ENCODE measurements at places on chromosomes 16 and 17.

GRCh38 chr17:2828397-2829038 lies 32.3 kb downstream of the RAP1GAP2 start:
- DNase-seq = peak; percentile 65

DNA sequence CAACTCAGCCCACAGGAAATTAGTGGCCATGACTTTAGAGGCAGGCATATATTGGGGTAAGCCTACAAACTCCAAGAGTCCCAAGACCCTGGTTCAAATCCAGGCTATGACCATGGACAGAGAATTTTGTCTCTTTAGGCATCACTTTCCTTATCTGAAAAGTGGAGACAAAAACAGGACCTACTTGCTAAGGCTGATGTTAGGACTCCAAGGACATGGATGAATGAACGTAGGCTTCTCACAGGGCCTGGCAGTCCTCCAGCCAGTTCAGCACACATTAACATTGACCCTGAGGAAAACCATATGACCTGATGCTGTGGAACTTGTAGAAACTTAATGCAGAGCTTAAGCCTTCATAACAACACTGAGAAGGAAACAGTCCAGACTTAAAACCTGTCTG lies 1.4 kb downstream of the FKBP10 start:
- DNase-seq = no peak

- DNase-seq = no peak
Observed at GRCh38 chr16:79843631-79844043, 243.1 kb upstream of the MAF start.

DNA sequence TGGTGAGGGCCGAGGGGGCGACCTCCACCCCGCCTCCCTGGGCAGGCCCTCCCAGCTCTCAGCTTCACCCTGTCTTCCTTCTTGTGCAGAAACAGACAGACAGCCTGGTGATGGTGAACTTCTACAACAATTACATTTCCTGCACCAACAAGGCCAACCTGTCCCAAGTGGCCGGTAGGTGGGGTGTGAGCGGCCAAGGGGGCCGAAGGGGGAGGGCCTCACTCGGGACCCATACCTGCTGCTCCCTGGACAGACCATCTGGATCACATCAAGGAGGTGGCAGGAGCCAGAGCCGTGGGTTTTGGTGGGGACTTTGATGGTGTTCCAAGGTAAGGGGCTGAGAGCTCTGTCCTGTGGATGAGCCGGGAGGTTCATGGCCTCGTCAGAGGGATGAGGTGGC lies 20.1 kb downstream of the CHMP1A start:
- no peak for DNase-seq

DNA sequence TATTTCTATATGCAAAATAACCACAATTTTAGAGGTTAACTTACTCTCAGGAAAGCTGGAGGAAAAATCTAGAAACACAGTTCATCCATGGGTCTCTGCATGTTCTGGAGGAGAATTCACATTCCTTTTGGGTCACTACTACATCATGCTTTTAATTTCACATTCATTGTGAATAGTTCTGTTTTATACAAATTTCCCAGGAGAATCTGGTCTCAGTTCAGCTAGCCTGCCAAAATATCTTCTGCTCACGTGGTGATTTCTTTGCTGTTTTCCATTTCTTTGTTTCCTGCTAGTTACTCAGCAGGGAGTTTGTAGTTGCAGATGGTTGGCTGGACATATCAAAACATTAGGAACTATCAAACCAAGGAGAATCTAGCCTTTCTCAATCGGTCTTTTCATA lies at the start of gene ABCA9:
ABCA9 (minus strand) TSS at position 106 of the 400 bp plus-strand sequence. CDS start 9,801 bp downstream, outside the sequence.
- no peak for DNase-seq

DNA sequence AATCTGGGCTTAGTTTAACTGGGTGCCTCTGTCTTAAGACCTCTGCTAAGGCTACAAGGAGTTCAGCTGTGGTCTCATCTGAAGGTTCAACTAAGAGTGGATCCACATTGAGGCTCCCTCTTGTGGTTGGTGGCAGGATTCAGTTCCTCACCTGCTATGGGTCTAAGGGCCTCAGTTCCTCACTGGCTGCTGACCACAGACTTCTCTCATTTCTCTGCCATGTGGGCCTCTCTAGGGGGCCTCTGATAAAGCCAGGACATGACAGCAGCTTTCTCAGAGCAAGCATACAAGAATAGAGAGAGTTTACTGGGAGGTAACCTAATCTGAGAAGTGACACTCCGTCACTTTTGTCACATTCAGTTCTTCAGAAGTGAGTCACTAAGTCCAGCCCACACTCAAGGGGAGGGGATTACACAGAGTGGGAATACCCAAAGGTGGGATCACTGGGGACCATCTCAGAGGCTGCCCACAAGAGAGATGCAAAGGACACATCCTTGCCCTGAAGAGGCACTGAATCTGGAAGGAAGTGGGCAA lies 19.2 kb upstream of the ABAT start:
- no peak for DNase-seq

DNA sequence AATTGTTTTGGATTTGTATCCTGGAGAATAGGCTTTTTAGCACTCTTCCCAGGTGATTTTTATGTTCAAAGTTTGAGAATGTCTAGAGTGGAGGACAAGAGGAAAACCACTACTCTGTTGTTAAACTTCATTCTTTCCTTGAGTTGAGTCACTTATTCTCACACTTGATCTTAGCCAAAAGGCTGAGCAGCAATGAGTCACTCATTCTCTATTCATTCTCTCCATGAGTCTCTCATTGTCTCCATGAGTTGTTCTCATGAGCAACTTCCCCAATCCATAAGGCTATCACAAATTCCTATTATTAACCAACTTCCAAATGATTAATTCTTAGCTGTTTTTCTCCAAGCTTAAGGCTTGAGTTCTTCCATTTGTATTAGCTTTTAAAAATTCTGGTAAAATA lies 1393.3 kb downstream of the CDH8 start:
- DNase-seq = no peak

DNA sequence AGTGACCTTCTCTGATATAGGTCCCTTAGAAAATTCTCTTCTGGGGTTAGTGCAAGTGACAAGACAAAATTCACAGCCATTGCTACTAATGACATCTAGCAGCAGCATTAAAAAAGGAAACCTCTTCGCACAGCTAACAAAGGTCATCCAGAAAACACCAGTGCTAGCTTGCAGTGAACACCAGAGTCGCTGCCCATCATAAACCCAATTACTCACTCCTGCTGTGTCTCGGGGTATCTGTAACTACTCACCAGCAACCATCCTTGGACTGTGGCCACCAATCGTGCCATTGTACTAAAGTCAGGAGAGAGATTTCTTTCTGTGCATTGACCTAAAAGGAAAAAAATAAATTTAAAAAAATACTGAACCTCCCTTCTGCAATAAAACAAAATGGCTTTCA lies 1494.7 kb upstream of the CDH8 start:
- no peak for DNase-seq

- DNase-seq = no peak
Observed at GRCh38 chr17:3556916-3557767, 470 bp downstream of the TRPV3 start.

DNA sequence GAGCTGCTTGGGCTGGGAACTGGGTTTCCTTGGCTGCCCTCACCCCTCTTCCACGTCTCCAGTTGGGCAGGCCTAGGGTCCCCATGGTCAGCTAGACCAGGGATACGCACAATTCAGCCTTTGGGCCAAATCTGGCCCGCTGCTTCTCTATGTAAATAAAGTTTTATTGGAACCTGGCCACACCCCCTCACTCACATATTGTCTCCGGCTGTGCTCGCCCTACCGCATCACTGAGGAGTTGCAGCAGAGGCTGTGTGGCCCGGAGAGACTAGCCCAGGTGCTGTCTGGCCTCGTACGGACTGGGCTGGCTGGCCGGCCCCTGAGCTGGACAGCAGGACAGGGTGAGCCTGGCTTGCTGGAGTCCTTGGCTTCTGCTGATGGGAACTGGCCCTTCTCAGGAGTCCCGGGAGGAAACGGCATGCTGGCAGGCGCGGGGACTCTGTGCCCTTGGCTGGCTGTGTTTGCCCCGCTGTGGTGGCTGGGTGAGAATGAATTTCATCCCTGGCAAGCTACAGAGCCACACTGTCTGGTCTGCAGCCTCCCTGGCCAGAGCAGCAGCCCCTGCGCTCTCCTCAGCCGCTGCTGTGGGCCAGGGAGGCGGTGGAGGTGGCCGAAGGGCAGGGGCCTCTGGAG lies 82.0 kb downstream of the ENGASE start:
- no peak for DNase-seq

DNA sequence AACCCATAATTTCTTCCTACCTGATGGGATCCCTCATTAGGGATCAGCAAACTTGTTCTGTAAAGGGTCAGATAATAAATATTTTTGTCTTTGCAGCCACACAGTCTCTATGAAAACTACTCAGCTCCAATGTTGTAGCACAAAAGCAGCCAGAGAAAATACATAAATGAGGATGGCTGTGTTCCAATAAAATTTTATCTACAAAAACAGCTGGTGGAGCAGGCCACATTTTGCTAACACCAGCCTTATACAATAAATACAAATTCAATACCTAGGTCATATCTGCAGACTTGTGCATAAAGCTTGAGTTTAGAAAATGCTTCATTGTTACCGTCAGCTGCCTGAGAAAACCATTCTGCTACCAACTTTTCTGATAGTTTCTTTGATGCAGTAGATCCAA lies 38.4 kb upstream of the INTS2 start:
- no peak for DNase-seq

- no peak for DNase-seq
Observed at GRCh38 chr17:43042025-43042628, 17.1 kb downstream of the RND2 start.

DNA sequence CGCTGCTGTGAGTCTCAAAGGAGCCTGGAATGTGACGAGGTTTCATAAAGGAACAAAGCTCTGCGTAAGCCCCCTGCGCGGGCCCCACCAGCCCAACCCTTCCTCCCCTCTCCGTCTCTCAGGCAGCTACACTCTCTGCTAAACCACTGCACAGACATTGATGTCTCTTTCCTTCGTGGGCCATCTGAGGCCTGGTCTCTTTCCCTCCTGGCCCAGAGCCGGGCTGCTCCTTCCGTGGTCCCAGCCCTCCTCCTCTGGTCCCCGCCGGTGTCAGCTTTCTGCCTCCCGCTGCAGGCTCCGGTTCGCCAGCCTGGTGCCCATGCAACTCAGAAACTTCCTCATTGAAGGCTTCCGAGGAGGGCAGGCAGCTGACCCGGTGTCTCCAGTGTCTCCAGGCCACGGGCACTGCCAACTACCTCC lies 7.4 kb downstream of the SCARF1 start:
- DNase-seq = no peak

DNA sequence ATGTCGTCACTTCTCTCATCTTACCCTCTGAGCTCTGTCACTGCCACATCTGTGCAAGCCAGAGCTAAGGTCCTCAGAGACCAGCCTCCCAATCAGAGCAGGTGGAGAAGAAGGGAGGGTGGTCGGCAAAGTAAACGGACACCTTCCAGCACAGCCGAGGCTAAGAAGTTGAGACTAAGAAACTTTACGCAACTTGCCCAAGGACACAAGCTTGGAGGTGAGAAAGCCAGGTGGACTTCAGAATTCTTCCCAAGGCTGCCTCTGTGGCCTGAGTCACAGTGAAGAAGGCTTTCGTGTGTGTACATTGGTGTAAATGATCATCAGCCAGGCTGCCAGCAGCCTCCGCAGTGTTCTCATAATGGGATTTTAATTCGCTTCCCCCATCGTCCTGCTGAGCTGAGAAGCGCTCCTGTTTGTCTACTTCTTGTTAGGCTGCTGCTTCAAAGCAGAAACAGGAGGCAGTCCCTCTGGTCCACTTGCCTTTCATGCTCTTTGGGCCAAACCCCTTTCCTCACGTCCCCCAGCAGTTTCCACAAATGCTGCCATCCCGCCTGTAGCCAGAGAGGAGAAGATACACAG lies 125.0 kb upstream of the RPL38 start:
- no peak for DNase-seq

DNA sequence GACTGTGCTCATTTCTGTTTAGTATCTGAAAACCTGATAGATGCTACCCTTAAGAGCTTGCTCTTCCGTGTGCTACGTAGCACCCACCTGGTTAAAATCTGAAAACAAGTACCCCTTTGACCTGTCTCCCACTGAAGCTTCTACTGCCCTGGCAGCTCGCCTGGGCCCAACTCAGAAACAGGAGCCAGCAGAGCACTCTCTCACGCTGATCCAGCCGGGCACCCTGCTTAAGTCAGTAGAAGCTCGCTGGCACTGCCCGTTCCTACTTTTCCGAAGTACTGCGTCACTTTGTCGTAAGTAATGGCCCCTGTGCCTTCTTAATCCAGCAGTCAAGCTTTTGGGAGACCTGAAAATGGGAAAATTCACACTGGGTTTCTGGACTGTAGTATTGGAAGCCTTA lies 18.9 kb downstream of the NTAN1 start:
- no peak for DNase-seq

- DNase-seq = peak; percentile 29
Observed at GRCh38 chr16:84013787-84014569, 28.6 kb downstream of the SLC38A8 start.

DNA sequence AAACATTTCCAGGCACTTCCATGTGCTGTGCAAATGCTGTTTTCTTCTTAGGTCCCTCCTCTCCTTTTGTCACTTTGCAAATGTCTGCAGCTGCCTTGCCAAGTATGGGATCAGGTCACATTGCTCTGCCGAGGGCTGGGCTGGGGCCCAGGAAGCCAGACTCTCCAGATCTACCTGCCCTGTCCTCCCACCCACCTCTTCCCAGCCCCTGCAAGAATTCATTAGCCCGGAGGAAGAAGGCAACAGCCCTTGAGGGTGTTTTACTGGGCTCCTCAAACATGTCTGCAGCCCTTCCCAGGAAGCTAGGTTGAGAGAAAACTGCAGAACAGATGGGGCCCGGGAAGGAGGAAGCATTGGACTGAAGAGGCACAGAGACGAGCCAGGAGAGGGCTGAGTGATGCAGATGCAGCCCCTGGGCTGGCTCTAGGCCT lies 47.1 kb downstream of the WSB1 start:
- no peak for DNase-seq

- DNase-seq = no peak
Observed at GRCh38 chr17:37220607-37220953, 155.2 kb upstream of the C17orf78 start.

DNA sequence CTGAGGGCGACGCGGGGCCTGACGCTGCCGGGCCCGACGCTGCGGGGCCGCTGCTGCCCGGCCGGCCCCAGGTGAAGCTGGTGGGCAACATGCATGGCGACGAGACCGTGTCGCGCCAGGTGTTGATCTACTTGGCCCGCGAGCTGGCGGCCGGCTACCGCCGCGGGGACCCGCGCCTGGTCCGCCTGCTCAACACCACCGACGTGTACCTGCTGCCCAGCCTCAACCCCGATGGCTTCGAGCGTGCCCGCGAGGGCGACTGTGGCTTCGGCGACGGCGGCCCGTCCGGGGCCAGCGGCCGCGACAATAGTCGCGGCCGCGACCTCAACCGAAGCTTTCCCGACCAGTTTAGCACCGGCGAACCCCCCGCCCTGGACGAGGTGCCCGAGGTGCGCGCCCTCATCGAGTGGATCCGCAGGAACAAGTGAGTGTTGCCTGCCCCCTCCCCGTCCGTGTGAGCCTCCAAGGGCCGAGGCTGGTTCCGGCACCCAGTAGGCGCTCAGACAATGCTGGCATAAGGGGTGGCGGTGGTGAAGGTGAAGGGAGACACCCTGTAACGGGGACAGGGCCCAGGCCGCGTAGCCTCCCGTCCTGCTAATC lies 676 bp downstream of the CPD start:
- DNase-seq = peak; percentile 10
